ENCODE measurements at places on chromosomes 4 and X.

DNA sequence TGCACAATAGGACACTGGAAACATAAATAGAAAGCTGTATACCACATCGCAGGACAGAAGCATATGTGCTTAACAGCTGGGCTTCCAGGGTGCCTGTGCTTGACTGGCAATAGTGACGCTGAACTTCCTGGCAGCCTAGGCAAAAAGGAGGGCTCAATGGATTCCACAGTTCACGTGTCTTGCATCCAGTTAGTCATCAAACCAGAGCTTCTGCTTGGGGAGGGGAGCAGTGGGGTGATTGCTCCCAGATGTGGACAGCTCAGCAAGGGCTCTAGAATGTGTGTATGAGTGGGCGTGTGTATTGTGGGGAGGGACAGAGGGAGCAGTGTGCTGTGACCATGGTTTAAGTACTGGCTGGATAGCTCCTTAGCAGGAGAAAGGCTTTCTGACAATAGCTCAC, 2.3 kb downstream of the PRRG3 start:
- DNase-seq: no peak

GRCh38 chr4:187789078-187789477, 206.5 kb upstream of the ZFP42 start:
- no peak for DNase-seq

- no peak for DNase-seq
These were observed 557.0 kb upstream of the GNPDA2 start for GRCh38 chr4:45283352-45283751.

DNA sequence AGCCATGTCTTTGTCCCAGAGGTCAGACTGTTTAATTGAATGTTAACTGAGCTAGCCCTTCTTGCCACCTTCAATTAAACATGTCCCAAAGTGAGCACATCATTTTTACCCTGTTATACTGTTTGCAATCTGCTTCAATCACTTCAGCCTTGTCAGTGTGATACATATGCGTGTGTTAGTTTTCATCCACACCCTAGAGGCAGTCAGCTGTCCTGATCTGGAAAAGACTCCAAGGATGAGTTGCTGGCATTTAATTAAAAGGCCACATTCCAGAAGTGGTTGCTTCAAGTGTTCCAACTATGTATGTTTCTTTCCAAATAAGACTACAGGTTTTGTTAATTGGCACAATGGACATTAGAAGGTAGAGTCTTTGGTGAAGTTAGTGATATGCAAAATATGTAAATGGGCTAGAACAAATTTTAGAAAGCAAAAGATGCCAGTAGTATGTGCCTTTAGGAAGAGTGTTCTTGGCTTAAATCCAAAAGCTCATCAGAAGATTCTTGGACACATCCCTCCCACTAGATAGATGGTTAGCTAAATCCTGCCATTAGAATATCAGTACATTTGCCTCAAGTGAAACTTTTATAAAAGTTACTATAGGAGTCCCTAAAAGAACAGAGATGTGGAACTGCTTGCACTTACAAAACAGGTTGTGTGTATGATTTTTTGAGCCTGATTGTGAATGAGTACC, 79.5 kb upstream of the SLIT2 start:
- no peak for DNase-seq

GRCh38 chrX:123518791-123519190, 214.1 kb downstream of the THOC2 start:
- DNase-seq: no peak

DNA sequence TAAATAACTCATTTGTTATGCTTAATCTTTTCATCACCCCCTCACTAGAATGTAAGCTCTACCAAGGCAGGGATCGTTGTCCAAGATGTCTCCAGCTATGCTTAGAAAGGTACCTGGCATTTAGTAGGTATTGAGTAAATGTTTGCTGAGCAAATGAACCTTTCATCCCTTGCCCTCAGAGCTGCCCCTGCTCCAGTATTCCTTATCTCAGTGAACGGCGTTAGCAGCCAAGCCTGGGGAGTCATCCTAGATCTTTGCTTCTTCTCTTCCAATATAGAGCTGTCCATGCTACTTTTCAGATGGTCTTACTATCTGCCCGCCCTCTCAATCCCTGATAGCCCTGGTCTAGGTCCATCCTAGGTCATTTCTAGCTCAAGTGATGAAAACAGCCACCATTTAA, 188.4 kb downstream of the NR3C2 start:
- no peak for DNase-seq

Data from SIG-M5 (cell line).